Left ventricle myocardium superior (tissue), 1 donor: ENCODE measurements at places on chromosomes 11 and 22. TPM values are rescaled to one million over a fixed set of nuclear protein-coding genes. Genes with fewer than 3 reads are reported as not detected.
A peak's percentile ranks its signal among the peaks of the same experiment; 100 is the strongest.

- DNase-seq = no peak
Observed at GRCh38 chr11:60169264-60169915, 13.5 kb downstream of the MS4A6A start.

The SMC1B gene
- not detected for total RNA-seq

DNA sequence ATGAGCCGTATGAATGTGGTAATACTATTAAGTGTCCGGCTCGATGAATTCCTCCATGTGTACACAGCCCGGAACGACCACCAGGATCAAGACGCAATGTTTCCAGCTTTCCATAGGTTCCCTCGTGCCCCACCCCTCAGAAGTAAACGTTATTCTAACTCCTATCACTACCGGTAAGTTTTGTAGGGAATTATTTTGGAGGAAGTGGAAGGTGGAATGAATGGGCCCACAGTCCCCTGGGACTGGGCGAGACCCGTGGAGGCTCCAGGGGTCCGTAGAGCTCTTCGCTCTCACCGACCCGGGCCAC lies 720 bp upstream of the FAR1 start:
- DNase-seq = no peak

The SMIM35 gene
- not detected for total RNA-seq

DNA sequence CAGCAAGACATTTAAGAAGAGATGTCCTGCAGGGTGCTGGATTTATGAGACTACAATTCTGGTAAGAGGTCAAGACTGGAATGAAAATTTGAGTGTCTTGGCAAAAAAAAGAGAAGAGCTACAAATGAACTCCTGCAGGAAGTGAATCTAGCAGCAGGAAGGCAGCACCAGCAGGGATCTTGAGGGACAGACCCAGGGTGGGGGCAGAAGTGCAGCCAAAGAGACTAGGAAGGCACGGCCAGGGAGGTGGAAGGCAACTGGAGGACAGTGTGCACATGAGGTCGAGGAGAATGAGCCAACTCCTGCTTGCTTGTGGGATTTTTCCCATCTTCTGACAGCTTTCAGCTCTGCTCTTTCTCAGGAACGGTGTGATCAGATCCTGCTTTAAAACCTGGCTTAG lies 263.2 kb downstream of the BUD13 start:
- DNase-seq = no peak

GRCh38 chr11:36034551-36035331 lies 90.9 kb downstream of the LDLRAD3 start:
- no peak for DNase-seq

GRCh38 chr11:116379185-116379828 lies 393.5 kb downstream of the BUD13 start:
- DNase-seq = peak; percentile 47

DNA sequence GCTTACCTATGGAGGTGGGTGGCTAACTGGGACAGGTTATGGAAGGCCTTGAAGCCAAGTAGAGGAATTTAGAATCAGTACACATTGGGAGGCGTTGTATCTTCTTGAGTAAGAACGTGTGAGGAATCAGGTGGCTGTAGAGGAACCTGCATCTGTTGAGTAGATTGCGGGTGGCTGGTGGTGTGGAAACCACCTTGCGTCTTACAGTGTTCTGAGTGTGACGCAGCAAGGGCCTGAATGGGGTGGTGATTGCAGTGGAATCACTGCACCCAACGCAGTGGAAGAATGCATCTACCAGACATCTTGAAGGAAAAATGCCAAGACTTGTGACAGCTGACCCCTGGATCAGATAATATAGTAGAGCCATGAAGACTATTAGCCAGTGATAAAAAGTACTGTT lies 110.8 kb upstream of the NNMT start:
- no peak for DNase-seq

The USH1C gene
- total RNA-seq = 1.3 TPM

- DNase-seq = no peak
Observed at GRCh38 chr11:93686226-93686625, 24.7 kb downstream of the CEP295 start.

DNA sequence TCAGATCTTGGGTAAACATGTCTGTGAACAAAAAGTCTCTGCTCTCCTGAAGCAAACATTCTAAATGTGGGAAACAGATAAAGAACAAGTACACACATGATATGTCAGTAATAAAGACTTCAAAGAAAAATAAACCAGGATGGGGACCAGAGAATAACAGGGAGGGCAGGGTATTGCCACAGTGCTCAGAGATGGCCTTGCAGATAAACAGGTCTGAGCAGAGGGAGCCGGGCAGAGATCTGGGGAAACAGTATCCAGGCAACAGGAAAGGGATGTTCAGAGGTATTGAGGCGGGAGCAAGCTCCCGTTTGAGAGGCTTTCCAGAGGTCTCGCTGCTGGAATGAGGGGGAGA lies 2.9 kb downstream of the CCDC86 start:
- DNase-seq = no peak

DNA sequence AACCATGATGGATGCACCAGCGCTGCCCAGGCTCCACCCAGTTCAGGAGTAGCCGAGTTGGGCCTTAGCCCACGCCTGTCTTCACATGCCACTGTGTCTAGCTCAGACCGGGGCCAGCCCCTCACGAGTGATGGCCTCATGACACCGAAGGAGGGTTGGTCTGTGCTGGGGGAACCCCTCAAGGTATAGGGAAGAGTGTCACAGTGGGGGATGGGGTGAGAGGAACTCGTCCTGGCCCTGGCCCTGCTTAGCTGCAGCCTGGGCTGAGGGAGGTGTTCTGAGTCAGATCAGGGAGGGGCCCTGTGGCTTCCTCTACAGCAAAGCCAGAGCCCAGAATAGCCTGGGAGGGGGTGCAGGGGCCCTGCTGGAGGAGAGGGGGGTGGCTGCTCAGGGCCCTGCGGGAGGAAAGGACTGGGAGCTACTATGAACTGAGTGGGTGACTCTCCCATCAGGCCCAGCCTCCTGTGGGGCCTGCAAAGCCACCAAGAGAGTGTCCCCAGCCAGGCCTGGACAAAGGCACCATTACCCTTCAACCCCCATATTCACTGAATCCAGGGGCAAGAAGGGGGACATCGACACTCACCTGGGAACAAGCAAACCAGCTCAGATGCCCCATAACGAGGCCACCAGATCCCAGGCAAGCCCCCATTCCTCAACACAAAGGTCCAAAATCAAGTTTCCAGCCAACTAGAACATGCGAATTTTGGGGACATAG lies 41.2 kb downstream of the IGLL5 start:
- DNase-seq = peak; percentile 32

DNA sequence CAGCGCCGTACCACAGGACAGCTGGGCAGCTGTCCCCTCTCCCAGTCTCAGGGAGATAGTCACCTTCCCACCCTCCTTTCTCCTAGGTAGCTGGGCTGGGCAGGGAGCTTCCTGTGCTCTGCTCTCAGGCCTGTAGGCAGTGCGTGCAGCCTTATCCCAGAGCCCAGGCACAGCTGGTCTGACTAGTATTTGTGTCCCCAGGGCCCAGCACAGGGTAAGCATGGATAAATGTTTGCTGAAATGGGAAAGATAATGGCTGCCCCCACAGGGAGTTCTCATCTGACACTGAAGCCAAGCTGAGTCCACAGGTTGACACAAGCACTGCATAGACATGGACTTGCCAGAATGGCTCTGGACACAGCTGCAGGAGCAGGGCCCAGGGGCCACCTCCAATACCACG lies 9.8 kb downstream of the SLC15A3 start:
- no peak for DNase-seq

GRCh38 chr11:46418751-46419150 lies 27.2 kb upstream of the CHRM4 start:
- no peak for DNase-seq

The OR52A1 gene
- total RNA-seq = not detected

GRCh38 chr11:45551191-45551713 lies 114.2 kb downstream of the CHST1 start:
- no peak for DNase-seq

DNA sequence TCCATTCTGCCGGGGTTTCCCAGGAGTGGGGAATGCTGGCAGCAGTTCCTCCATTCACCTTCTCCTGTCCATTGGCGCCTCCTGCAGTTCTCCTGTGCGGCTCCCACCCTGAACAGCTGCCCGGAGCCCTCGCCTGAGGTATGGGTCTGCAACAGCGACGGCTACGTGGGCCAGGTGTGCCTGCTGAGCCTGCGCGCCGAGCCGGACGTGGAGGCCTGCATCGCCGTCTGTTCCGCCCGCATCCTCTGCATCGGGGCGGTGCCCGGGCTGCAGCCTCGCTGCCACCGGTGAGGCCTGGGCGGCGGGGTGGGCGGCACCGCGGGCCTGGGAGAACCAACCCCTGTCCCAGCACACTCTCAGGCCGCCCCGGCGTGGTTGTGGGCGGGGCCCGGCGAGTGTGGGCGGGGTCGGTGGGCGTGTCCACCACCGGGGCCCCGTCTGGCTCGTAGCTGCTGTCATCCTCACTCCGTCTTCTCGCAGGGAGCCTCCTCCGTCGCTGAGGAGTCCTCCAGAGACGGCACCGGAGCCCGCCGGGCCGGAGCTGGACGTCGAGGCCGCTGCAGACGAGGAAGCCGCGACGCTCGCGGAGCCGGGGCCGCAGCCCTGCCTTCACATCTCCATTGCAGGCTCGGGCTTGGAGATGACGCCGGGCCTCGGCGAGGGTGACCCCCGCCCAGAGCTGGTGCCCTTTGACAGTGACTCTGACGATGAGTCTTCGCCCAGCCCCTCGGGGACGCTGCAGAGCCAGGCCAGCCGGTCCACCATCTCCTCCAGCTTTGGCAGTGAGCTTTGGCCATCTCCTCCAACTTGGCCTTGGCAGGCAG lies 14.0 kb upstream of the RELT start:
- DNase-seq = no peak

The LRRC51 gene
- total RNA-seq = 5.4 TPM

GRCh38 chr11:133362916-133363315 lies 169.4 kb downstream of the OPCML start:
- DNase-seq = no peak

DNA sequence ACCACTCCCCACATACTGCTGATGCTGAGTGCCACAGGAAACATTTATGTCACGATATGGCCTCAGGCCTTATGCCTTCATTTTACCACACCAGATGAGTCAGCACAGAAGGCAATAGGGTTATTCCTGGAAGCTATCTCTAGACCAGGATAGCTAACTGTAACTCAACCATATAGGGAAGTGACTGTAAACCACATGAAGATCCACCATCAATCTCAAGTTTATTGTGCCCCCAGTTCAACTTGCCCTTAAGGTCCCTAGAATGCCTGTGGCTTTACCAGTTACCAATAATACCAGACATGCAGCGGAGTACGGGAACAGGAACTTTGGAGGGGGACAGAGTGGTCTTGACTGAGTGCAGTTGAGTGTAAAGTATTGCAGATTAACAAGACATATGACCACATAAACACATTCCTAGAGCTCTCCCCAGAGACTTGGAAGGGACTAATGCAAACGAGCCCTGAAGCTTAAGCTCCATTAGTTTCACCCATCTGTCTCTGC lies 180.9 kb downstream of the KIF18A start:
- DNase-seq = no peak

DNA sequence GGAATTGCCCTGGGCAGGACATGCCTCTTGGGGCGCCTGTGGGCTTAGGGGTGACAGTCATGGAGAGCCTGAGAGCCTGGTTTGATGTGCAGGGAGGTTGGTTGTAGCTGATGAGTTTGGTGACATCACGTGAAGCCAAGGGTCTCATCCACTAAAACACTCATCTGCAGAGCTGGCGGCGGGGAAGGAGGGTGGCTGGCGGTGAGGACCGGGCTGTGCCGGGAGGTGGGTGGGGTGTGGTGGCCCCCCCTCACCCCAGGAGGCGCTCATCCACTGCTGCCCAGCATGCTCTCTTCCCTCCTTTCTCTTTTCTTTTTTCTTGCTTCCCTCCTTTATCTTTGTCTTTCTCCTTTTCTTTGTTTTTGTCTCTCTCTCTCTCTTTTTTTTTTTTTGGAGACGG lies 49.0 kb downstream of the GRAMD4 start:
- no peak for DNase-seq

The TPH1 gene
- not detected for total RNA-seq

The SYTL2 gene
- total RNA-seq = 2.8 TPM

The KDM4E gene
- total RNA-seq = not detected

The MUC5B gene
- not detected for total RNA-seq

The LRRC74B gene
- total RNA-seq = not detected

The SLC22A8 gene
- total RNA-seq = not detected

GRCh38 chr11:74279256-74279655 lies 32.2 kb downstream of the P4HA3 start:
- DNase-seq = no peak

DNA sequence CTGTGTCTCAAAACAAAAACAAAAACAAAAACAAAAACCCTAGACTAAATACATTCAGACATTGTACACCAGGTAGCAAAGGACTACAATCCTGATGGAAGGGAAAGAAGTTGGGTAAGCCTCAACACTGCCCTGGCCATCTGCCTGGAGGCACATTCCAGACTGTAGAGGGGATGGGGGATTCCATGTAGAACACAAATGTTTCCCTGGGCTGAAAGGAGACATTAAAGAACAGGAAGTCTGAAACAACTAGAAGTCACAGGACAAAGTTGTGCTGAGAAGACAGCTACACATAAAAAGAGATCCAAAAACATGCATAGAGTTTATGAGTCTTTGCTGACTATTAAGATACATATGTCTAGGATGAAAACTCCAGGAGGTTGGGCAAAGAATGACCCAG lies 83.9 kb downstream of the RRAS2 start:
- no peak for DNase-seq

DNA sequence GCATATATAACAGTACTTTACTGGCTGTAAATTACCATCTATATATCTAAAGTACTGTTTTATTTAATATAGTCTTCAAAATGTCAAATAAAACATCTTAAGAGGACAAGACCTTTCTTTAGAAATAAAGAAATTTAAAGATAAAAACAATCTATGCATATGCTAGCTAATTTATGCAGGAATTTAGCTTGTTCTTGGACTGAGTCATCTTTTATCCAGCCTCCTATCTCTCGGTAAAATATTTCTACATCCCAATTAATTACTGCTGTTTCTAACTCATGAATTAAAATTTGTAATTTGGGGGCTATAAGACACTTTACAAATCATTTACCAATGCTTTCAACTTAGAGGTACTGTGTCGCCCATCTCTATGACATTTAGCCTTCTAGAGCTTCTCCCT lies 72.8 kb upstream of the DDI1 start:
- DNase-seq = no peak

DNA sequence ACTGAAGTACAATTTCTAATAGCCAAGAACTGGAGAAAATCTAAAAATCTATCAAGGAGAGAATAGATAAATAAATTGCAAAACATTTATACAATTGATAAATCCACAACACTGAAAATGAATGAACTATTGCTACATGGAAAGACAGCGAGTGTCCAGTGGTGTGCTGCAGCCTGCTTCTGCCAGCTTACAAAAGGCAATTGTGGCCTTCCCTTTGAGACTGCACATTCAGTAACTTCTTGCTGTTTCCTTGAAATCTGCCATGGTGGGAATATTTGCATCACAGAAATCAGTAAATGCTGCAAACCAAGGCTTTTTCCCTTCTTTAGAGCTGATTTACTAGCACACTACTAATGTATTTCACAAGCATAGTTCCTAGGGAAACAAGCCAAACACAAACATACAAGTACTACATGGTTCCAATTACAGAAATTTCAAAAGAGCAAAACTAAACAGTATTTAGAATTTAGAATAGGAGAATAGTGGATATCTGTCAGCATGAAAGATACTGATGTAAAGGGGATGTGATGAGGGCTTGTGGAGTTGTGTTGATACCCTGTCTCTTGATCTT lies 76.9 kb upstream of the TRIM77 start:
- no peak for DNase-seq

The TMA7B gene
- total RNA-seq = not detected
